ENCODE measurements at places on chromosomes 13 and 19. TPM values are rescaled to one million over a fixed set of nuclear protein-coding genes. Genes with fewer than 3 reads are reported as not detected.

DNA sequence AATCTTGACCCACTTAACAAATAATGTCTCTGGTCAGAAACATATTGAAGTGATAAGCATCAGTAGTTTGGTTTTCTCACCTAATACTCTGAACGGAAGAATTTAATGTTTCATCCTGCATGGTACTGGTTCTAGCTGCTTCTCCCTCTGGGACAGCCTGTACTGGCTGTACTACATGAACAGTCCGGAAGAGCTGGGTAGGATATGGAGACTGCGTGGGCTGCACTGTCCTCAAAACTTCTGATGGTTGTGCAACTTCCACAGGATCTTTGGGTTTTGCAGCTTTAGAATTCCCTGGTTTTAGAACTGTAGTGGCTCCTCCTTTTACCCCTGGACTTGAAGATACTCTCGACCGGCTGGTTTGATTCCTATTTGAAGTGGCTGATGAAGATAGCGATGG lies 78.3 kb downstream of the ELF1 start:
- DNase-seq, result no peak
- H3K27ac ChIP-seq, result no peak overlapping the region
- H3K27me3 ChIP-seq, result no peaks in the 10 kb centered on the region
- H3K4me3 ChIP-seq, result no peak overlapping the region
- peaks cover 24% of the 10 kb centered on the region for H3K4me1 ChIP-seq
- H3K36me3 ChIP-seq, result peaks cover 40% of the 10 kb centered on the region

Gene LYPD3
- total RNA-seq, result 1.5 TPM

Gene POLR1D
- 142 TPM for total RNA-seq

- H3K27ac ChIP-seq, result no peak overlapping the region
- H3K36me3 ChIP-seq, result no peaks in the 10 kb centered on the region
- DNase-seq, result peak; percentile 22
- H3K4me1 ChIP-seq, result peaks cover 2% of the 10 kb centered on the region
- no peak overlapping the region for H3K4me3 ChIP-seq
Observed at GRCh38 chr19:5321851-5322681, 18.5 kb downstream of the PTPRS start.

DNA sequence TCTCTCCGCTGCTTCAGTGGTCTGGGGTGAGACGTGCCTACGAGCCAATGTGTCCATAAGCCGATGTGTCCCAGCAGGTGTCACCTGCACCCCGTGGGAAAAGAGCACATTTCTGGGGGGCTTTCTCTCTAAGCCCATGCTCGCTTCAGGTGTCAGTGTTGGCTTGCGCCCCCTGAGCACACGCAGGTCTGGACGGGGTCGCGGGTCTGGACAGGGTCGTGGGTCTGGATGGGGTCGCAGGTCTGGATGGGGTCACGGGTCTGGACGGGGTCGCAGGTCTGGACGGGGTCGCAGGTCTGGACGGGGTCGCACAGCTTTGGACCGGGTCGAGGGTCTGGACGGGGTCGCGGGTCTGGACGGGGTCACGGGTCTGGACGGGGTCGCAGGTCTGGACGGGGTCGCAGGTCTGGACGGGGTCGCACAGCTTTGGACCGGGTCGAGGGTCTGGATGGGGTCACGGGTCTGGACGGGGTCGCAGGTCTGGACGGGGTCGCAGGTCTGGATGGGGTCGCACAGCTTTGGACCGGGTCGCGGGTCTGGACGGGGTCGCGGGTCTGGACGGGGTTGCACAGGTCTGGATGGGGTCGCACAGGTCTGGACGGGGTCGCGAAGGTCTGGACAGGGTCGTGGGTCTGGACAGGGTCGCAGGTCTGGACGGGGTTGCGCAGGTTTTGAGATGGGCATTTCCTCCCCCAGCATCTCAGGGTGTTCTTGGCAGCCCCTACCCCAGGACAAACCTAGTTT lies 24.5 kb upstream of the TFDP1 start:
- H3K4me3 ChIP-seq, result no peak overlapping the region
- peaks cover 4% of the 10 kb centered on the region for H3K4me1 ChIP-seq
- no peaks in the 10 kb centered on the region for H3K27me3 ChIP-seq
- H3K27ac ChIP-seq, result no peak overlapping the region

DNA sequence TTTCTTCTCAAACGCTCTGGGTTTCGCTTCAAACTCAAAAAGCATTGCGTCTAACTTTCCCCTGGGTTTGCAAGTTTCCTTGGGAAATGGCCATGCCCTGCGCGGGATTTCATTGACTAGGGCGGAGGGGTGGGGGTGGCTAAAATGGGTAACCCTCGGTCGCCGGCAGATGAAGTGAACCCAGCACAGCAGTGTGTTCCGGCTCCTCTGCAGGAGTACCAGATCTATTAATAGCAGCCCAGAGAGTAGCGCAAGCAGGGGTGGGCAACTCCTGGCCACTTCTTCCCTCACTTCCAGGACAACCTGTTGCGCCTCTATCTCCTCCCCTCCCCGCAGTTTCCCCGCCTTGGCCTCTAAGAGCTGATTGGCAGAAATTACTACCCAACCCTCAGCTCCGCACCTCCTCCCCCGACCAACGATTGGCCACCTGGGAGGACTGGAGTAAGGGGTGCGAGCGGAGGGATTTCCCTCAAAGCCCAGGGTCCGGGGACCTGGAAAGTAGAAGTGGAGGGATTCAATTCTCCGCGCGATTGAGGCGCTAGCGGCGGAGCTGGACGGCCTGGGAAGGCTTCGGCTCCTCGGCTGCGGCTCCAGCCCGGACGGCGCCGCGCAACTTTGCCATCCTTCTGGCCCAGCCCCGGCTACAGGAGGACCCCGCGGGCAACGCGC lies at the start of gene FREM2:
Gene FREM2 (plus strand): TSS at position 501 of the 669 bp plus-strand sequence. CDS start 268 bp downstream, outside the sequence.
- peaks cover 5% of the 10 kb centered on the region for H3K4me1 ChIP-seq
- H3K4me3 ChIP-seq, result peak within 1 kb of the TSS; percentile 29
- no peak within 1 kb of the TSS for H3K27ac ChIP-seq

Gene MCOLN1
- total RNA-seq, result 5.2 TPM

Gene FGF9
- total RNA-seq, result not detected

DNA sequence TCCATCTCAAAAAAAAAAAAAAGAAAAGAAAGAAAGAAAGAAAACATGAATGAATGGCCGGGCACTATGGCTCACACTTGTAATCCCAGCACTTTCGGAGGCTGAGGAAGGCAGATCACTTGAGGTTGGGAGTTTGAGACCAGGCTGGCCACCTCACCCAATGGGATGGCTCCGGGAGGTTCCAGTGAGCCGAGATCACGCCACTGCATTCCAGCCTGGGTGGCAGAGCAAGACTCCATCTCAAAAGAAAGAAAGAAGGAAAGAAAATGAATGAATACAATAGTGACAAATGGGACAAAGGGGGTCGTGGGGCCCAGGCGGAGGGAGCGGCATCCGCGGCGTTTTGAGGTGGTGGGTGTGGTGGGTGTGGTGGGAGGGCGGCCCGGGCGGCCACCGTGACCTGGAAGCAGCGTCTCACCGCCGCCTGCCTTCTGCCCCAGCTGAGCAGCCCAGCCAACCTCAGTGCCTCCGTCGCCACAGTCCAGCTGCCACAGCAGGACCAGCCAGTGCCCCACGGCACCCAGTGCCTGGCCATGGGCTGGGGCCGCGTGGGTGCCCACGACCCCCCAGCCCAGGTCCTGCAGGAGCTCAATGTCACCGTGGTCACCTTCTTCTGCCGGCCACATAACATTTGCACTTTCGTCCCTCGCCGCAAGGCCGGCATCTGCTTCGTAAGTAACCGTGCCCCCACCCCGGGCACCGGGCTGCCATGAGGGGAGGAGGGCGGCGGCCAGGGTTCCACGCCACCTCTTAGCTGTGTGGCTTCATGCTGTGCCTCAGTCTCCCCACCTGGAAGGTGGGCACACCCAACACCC lies 5.1 kb downstream of the PRTN3 start:
- no peak overlapping the region for H3K27ac ChIP-seq
- no peaks in the 10 kb centered on the region for H3K36me3 ChIP-seq
- H3K27me3 ChIP-seq, result peaks cover 58% of the 10 kb centered on the region
- H3K4me3 ChIP-seq, result no peak overlapping the region
- DNase-seq, result no peak
- H3K4me1 ChIP-seq, result peaks cover 4% of the 10 kb centered on the region

- H3K4me1 ChIP-seq, result no peaks in the 10 kb centered on the region
- peaks cover 10% of the 10 kb centered on the region for H3K27me3 ChIP-seq
- no peaks in the 10 kb centered on the region for H3K36me3 ChIP-seq
- no peak overlapping the region for H3K4me3 ChIP-seq
- no peak overlapping the region for H3K27ac ChIP-seq
Observed at GRCh38 chr13:110290153-110290552, 16.8 kb downstream of the COL4A1 start.

Gene SHISA2
- 0.69 TPM for total RNA-seq

Gene VSTM2B
- total RNA-seq, result not detected

DNA sequence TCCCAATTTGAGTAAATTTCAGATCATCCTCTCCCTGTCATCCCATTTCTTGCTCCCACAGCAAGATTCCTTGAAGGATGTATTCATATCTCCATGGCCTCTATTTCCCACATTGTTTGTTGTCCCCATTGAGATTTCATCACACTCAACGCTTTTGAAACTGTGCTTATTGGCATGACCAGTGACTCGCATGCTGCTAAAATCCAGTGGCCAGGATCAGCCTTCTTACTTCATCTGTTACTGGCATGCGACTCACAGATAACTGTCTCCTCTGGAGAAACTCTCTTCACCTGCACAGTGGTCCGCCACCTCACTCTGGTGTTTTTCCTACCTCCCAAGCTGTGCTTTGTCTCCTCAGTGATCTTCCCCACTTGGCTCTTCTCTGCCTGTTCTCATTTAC lies 95.8 kb downstream of the WASF3 start:
- peaks cover 12% of the 10 kb centered on the region for H3K27me3 ChIP-seq
- no peak overlapping the region for H3K4me3 ChIP-seq
- H3K27ac ChIP-seq, result no peak overlapping the region
- H3K4me1 ChIP-seq, result no peaks in the 10 kb centered on the region

Gene ANKRD24
- 2.5 TPM for total RNA-seq

DNA sequence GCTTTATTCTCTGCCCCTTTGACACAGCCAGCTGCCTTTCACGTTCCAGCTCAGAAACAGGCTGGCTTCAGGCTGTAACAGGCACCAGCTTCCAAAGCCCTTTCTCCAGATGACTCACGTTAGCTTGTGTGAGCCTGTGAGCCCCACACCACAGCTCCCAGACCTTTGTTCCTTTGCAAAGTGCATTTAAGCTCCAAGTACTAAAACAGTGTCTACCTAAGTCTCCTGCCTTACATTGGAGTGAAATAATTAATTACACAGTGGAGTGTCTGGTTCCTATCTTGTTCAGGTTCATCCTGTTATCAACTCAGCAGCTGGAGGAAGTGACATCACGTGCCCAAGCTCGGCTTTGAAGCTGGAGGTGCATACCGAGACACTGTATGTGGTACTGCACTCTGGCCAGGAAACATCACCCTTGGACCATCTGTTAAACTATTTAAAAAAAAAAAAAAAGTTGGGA lies 475.8 kb downstream of the FOXO1 start:
- H3K36me3 ChIP-seq, result no peaks in the 10 kb centered on the region
- peak overlapping the region; percentile 36 for H3K4me3 ChIP-seq
- DNase-seq, result peak; percentile 91
- no peaks in the 10 kb centered on the region for H3K27me3 ChIP-seq
- peak overlapping the region; percentile 81 for H3K27ac ChIP-seq
- peaks cover 69% of the 10 kb centered on the region for H3K4me1 ChIP-seq

- peaks cover 4% of the 10 kb centered on the region for H3K36me3 ChIP-seq
- H3K27ac ChIP-seq, result no peak overlapping the region
- no peak overlapping the region for H3K4me3 ChIP-seq
- DNase-seq, result no peak
- no peaks in the 10 kb centered on the region for H3K27me3 ChIP-seq
Observed at GRCh38 chr13:51681037-51681678, 96.9 kb downstream of the WDFY2 start.

Gene ETHE1
- 62.1 TPM for total RNA-seq

DNA sequence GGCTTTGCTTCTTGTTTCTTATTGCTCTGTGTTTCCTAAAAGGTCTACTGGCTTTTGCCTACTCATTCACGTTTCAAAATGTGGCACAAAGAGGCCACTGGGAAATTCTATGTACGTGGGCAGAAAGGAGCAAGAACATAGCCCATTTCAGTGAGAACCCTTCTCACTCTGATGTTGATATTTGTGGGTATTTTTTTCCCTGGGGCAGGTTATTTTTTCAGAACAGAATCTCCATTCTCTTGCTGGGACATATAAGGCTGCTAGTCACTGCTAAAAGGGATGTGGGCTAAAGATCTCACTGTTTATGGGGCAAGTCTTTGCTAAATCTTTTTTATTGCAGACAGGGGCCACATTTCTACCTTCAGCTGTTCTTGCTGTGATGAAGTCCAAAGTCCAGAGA lies 27.1 kb downstream of the EDNRB start:
- no peak overlapping the region for H3K4me3 ChIP-seq
- H3K4me1 ChIP-seq, result no peaks in the 10 kb centered on the region

DNA sequence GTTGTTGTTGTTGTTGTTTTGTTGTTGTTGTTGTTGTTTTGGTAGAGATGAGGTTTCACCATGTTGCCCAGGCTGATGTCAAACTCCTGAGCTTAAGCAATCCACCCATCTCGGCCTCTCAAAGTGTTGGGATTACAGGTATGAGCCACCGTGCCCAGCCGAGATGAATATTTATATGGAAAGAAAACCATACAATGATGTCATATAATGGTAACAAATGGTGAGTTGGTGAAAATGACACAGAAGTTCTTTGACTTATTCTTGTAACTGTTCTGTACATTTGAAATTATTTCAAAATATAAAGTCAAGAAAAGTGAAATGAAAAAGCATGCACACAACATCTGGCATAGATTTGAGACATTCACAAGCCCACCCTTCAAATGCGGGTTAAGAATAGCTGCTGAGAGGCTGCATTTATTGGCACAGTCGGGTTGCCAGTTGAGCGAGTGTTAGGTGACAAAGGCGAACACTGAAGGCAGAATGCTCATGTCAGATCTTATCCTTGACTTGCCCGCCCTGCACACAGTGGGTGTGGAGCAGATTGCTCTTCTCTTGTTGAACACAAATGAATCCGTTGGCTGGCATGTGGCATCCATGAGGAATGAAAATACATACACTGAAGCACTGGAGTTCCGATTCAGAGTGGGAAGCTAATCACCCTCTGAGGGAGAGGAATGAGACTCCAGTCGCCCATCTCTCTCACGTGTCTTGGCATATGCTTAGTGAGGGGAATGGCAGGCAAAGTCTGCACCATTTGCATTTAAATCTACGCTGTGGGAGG lies 15.8 kb upstream of the UBE2S start:
- H3K4me1 ChIP-seq, result peaks cover 11% of the 10 kb centered on the region
- DNase-seq, result no peak
- H3K4me3 ChIP-seq, result no peak overlapping the region
- H3K36me3 ChIP-seq, result no peaks in the 10 kb centered on the region

Gene PLPP2
- 0.41 TPM for total RNA-seq

GRCh38 chr19:42184401-42184861 lies 33.0 kb downstream of the DEDD2 start:
- H3K27me3 ChIP-seq, result peaks cover 6% of the 10 kb centered on the region
- no peak overlapping the region for H3K27ac ChIP-seq
- peaks cover 20% of the 10 kb centered on the region for H3K4me1 ChIP-seq

Gene KCNRG
- not detected for total RNA-seq

Gene FGF22
- total RNA-seq, result not detected

GRCh38 chr19:10866495-10866894 lies 4.9 kb upstream of the CARM1 start:
- no peak overlapping the region for H3K4me3 ChIP-seq
- DNase-seq, result no peak
- H3K36me3 ChIP-seq, result no peaks in the 10 kb centered on the region

Measured in activated naive CD4-positive, alpha-beta T cell treated with anti-CD3 and anti-CD28 coated beads for 36 hours (primary cell).